Stimulated activated CD8-positive, alpha-beta memory T cell treated with anti-CD3 and anti-CD28 coated beads, Interleukin-7, amount 100 ng/mL, for 48 hours (primary cell): ENCODE measurements at places on chromosomes 16 and 17.

- DNase-seq = no peak
These were observed 4.6 kb downstream of the CMTM3 start for GRCh38 chr16:66609139-66609510.

GRCh38 chr17:43915559-43915958 is 8.2 kb upstream of the MPP2 start:
- DNase-seq = no peak

DNA sequence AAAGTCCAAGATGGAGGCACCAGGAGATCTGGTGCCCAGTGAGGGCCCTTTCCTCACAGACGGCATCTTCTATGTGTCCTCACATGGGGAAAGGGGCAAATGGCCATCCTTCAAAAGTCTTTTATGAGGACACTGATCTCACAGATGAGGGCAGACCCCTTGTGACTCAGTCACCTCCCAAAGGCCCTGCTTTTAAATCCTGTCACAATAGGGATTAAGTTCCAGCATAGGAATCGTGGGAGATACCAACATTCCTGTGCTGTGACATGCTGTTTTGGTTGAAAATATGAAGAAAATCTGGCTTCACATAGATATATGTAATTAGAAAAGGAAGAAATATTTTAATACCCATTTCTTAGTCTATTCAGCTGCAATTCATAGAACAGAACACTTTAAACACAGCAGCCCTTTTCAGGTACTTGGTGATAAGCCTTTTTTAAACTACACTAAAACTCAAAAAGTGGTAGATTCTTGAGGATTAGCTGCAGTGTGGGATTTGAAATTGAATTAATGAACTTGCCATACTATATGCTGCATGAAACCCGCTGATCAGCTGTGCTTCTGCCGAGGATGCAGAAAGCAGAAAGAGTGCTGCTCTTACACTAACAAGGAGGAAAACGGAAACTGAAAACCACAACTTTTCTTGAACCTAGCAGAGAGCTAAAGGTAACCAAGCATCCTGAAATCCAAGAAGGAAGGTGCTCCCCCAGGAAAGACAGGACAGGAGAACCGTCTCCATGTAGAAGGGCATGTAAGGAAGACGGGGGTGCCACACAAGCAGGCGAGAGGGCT is 32.7 kb downstream of the VPS53 start:
- no peak for DNase-seq

DNA sequence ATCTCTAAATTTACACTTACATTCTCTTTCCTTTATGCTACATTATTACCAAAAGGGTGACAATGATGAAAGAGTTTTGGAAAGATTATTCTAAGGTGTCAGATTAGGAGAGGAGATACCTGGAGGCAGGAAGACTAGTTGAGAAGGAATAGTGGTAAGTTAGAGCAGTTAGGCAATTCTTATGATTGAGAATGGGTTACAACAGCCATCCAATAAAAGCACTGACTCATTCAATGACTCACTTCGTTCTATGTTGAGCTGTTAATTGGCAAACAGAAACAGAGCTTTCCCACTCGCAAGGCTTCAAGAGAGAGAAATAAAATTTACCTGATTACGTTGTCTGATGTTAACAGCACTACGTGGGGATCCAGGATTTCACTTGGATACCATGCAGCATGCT is 5.8 kb downstream of the NUP88 start:
- no peak for DNase-seq

GRCh38 chr17:18270046-18270931 is 9.8 kb downstream of the MIEF2 start:
- no peak for DNase-seq

- no peak for DNase-seq
These were observed 5.7 kb upstream of the VEZF1 start for GRCh38 chr17:57993471-57994365.

GRCh38 chr17:9204637-9205329 is 183.5 kb downstream of the NTN1 start:
- DNase-seq = no peak

DNA sequence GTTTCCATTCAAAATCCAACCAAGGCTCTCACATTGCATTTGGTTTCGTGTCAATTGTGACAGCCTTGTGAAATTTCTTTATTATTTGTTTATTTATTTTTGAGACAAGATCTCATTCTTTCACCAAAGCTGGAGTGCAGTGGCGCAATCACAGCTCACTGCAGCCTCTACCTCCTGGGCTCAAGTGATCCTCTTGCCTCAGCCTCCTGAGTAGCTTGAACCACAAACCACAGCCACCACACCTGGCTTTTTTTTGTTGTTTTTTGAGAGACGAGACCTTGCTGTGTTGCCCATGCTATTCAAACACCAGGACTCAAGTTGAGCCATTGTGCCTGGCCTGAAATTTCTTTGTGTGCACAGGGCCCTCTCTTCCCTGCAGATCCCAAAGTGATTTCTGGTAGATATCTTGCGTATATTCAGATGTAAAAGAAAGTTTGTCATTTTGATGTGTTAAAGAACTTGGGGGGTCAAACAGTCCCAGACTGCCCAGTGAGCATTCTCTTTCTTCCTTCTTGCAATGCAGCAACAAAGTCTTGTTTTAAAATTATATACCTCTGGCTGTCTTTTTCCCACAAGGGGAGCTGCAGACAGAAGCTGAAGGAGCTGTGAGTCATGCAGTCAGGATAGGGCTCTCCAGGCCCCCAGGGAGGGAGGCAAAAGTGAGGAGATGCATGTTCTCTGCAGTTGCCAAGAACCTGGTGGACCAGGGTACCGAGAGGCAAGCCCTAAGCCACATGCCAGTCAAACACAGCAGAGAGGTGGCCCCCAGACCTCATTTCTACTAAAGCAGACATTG is 15.5 kb upstream of the USP22 start:
- DNase-seq = no peak

DNA sequence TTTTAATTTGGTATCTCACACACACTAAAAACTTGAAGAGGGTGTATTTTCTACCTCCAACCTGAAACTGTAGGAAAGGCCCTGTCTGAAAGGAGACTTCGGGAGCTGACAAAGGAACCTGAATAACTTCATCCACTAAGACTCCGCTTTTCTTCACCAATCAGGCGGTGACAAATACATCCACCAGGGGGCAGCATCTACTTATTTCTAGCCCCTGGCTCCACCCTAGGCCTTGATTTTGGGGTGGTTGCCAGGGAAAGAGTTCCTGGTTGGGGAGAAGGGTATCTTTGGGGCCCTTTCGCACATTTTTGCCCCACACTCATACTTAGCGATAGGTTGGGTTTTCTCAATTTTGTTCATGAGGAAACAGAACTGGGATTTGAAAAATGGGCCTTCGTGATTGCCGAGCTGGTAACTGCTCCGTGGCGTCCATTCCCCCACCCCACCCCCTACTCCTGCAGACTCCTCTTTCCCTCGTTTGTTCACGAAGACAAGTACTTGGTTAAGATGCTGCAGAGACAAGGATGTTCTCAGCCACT is 4.8 kb upstream of the ARL4D start:
- peak; percentile 83 for DNase-seq

DNA sequence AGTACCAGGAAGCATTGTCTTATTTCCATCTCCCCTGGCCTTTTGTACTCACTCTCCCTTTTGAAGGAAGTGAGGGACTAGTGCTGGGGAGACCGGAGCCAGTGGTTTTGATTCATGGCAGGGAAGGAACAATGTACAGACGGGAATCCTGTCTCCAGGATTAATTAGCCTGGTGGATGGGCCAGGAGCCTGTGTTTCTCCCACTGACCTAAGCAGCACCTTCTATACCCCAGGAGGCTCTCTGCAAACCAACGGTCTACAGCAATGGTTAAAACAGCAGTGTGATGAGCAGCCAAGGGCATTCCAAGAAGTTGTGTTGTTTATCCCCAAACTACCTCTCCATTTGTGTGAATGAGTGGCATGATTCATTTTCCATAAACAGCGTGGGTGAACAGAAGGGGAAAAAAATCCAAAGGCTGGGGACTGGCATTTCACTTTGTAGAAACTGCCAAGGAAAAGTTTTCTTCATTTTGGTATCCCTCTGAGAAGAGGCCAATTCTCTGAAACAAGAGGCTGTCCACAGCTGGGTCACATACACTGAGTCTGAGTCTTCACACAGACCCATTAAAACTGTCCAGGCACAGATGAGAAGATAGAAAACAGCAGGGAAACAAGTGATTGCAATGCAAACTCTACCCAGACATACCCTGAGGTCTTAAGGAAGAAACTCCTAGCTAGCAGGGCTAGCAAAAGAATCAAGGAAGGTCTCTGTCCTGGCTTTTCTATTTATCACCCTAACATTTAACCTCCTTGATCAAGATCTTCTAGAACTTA is 18.1 kb downstream of the ANKFN1 start:
- DNase-seq = no peak

- no peak for DNase-seq
These were observed 18.2 kb downstream of the HEATR6 start for GRCh38 chr17:60060474-60060873.

DNA sequence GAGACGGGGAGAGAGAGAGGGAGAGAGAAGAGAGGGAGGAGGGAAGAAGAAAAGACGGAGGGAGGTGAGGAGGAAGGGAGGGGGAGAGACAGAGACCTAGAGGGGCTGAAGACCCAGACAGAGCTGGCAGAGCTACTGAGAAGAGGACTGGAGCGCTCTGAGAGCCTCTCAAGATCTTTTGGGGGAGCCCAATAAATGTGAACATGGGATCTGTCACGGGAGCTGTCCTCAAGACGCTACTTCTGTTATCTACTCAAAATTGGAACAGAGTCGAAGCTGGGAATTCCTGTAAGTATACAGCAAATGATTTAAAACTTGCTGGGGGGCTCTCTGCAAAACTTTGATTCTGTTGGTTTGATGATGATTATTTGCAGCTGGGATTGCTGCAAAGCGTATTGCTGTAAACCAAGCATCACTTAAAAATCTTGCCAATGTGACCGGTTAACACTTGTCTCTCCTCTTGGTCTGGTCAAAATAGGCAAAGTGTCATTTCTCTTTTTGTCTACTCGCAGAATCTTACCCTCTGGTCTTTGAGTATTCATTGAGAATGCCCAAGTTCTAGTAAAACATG is 344 bp downstream of the CNTNAP4 start:
- DNase-seq = no peak

DNA sequence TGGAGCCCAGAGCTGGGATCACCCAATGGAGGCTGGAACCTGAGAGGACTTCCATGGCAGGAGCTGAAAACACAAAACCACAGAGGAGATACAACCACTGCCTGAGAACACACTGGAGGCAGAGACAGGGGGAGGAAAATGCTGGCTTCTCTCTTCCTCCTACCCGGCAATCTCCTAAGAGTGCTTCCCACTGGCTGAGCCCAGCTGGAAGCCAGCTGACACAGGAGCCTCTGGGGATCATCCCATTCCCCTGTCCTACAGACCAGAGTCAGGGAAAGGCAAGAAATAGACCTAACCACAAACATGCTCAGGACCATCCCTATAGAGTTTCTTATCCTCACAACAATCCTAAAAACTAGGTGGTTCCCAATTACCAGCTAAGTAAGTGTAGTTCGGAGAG is 112.4 kb upstream of the CDH5 start:
- no peak for DNase-seq

DNA sequence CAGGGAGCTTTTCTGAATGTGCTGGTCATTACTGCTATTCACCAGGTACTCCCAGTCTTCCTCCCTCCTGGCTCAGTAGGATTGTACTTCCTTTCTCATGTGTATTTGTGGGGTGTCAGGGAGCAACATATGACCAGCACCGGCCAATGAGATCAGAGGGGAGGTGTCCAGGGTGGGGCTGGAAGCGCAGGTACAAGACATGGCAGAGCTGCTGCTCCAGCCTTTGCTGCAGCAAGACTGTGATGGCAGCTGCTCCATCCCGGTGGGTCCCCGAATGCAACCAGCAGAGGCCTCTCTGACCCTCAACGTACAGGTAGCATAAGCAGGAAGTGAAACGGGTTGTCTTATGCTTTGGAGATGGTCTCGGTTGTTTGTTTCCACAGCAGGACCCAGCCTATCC is 53.8 kb upstream of the CACNG5 start:
- no peak for DNase-seq

- no peak for DNase-seq
These were observed 21.5 kb upstream of the CA4 start for GRCh38 chr17:60128171-60128859.

DNA sequence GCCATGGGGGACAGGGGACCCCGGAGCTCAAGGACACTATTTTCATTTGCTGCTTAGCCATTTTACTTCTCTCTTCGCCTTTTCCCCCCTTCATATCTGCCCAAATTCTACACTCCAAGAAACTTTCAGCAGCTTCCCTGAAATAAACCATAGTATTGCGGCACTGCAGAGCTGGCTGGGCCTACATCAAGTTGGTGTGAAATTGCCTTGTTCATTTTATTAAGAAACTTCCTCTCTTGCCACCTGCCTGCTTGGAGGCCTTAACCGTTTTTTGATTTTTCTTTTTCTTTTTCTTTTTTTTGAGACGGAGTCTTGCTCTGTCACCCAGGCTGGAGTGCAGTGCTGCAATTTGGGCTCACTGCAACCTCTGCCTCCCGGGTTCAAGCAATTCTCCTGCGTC is 7.4 kb upstream of the CPNE2 start:
- DNase-seq = no peak

DNA sequence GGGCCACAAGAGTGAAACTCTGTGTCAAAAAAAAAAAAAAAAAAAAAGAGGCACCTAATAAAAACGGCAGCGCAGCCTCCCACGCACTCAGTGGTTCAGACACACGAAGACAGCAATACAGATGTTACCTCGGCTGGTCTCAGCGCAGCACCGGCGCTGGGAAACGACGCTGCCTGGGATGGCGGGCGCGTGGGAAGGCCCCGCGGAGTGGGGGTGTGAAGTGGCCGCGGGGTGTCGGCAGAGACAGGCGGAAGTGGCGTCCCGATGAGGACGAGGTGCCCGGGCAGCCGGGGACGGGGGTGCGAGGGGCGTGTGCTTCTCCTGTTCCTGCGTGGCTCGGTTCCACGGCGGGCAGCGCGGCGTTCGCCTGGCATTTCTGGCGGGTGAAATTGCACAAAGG is 179.4 kb downstream of the BANP start:
- no peak for DNase-seq

DNA sequence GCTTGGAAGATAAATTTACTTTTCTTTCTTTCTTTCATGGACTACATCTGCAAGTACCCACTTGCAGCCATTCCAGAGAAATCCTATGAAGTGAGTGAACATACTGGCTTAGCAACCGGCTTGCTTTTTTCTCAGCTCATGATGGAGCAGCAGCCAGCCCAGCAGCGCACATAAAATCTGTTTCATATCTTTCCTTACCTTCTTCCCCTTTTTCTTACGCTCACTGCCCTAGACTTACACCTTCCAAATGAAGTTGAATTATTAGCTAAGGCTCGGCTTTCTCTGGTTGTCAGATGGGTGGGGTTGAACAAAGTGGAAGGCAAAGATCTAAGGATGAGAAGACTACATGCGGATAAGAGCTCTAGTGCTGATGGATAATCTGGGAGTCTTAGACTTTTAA is 13.9 kb upstream of the ABCA8 start:
- no peak for DNase-seq

DNA sequence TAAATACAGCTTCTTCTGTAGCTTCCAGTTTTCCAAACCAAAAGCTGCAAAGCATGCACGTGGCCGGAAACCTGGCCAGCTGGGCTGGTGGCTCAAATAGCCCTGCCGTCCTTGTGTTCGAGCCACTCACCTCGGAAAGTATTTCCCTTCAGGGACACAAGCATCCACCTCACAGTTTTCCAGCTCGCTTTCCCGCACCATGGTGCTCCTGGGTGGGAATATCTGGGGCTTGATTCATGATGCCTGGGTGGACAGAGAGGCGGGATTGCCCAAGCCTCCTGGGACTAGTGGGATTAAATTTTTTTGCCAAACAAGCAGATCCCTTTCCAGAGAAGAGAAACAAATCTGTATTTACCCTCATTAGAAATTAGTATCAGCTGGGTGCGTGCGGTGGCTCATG is 7.1 kb upstream of the MVD start:
- no peak for DNase-seq

- no peak for DNase-seq
These were observed 192.5 kb downstream of the MSI2 start for GRCh38 chr17:57448759-57449283.
